ENCODE measurements at places on chromosomes 2 and 18.

GRCh38 chr2:29747786-29748470, 173.5 kb downstream of the ALK start:
- DNase-seq = no peak

- no peak for DNase-seq
Observed at GRCh38 chr18:7809455-7809854, 242.3 kb downstream of the PTPRM start.

DNA sequence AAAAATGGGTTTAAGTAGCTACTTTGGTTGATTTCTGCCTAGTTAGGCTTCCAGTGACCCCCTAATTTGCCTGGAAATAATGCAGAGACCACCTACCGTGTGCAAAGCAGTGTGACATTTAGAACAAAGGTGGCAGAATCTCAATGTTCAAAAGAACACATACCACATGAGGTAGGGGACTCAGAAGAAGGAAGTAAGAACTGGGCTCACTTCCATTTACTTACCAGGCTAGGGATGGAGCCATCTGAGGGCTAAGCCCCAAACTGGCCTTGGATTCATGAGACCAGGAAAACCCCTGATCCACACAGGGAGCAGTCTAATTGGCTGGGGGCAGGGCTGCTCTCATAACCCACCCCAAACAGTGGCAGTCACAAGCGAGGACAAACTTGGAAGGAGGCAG, 190.7 kb downstream of the NCKAP5 start:
- no peak for DNase-seq

DNA sequence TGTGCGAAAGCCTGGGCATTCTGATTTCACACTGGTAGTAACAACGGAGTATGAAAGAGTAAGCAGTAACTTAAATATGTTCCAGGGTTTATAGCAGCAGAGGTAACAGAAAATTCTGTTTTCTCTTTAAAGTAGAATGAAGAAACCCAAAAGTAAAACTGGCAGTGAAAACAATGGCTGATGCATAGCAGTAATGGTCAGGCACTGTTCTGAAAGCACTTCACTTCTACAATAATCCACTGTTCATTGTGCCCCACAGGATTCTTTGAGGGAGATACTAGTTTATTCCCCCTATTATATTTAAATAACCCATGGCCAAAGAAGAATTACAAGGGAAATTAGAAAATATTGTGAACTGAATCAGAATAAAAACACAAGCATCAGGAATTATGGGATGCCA, 9.3 kb upstream of the DNAJC10 start:
- DNase-seq = no peak

DNA sequence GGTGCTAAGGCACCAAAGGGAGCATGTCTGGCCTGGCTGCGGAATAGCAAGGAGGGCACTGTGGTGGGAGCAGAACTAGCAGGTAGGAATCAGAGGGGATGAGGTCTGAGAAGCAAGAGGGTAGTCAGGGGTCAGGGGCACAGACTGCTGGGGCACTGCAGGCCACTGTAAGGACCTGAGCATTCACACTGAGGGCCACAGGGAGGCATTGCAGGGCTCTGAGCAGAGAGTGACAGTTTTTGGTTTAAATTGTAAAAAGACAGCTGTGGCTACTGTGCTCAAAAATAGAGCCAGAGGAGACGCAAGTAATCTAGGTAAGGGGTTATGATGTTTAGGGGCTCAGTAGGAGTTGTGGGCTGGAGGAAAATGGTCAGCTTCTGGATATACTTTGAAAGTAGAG, 41.5 kb downstream of the ARHGAP25 start:
- DNase-seq = no peak
